Panc1 (cell line): ENCODE measurements at places on chromosomes 5 and 9. TPM values are rescaled to one million over a fixed set of nuclear protein-coding genes. Genes with fewer than 3 reads are reported as not detected.

- no peaks in the 10 kb centered on the region for H3K27me3 ChIP-seq
Observed at GRCh38 chr9:15248081-15248480, 58.9 kb downstream of the TTC39B start.

The FSD1L gene
- 5.1 TPM for total RNA-seq

The PCDHGB3 gene
- 0.49 TPM for total RNA-seq

GRCh38 chr5:120476063-120476462 lies 12.0 kb downstream of the PRR16 start:
- no peaks in the 10 kb centered on the region for H3K27me3 ChIP-seq
- no peaks in the 10 kb centered on the region for H3K4me1 ChIP-seq
- no peak overlapping the region for H3K4me3 ChIP-seq
- H3K27ac ChIP-seq = no peak overlapping the region
- no peak for DNase-seq

DNA sequence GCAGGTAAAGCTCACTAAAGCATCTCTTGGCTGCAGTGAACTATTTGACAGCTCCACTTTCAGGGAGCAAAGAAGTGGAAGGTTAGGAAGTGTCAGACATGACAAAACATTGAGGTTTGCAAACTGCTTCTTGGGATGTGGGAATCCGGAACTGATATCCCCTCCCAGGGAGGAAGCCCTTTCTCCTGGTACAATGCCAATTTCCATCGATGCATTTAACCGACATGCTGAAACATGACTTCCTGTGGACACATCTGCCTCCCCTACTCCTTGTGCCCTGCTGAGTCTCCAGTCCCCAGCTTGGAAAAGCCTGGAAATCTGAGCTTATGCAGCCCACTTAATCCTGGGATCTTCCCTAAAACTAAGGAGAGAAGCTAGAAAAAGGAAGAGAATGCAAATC lies 323.1 kb upstream of the DAP start:
- no peaks in the 10 kb centered on the region for H3K4me1 ChIP-seq
- no peaks in the 10 kb centered on the region; the same call in 1 of the 2 replicates for H3K27me3 ChIP-seq
- no peak overlapping the region for H3K4me3 ChIP-seq

- H3K27ac ChIP-seq = no peak overlapping the region
- H3K4me3 ChIP-seq = no peak overlapping the region
- no peaks in the 10 kb centered on the region for H3K27me3 ChIP-seq
- DNase-seq = no peak
Observed at GRCh38 chr9:107633406-107633805, 143.8 kb upstream of the KLF4 start.

GRCh38 chr9:128818839-128819715 lies 777 bp downstream of the ENDOG start:
- no peaks in the 10 kb centered on the region for H3K27me3 ChIP-seq
- no peak for DNase-seq
- peak overlapping the region; percentile 39; the same call in 1 of the 2 replicates for H3K27ac ChIP-seq
- H3K4me3 ChIP-seq = peak overlapping the region; percentile 53

The SLC6A3 gene
- 0.05 TPM for total RNA-seq

- no peak overlapping the region for H3K4me3 ChIP-seq
- no peak for DNase-seq
- no peaks in the 10 kb centered on the region for H3K27me3 ChIP-seq
- no peak overlapping the region for H3K27ac ChIP-seq
- no peaks in the 10 kb centered on the region for H3K36me3 ChIP-seq
Observed at GRCh38 chr5:141869514-141869913, 8.7 kb downstream of the PCDH1 start.

GRCh38 chr5:179132586-179133355 lies 72.6 kb downstream of the ZNF354C start:
- H3K4me1 ChIP-seq = no peaks in the 10 kb centered on the region
- no peak overlapping the region for H3K27ac ChIP-seq
- H3K36me3 ChIP-seq = no peaks in the 10 kb centered on the region
- DNase-seq = no peak

The TPPP gene
- total RNA-seq = 0.98 TPM

The MINAR2 gene
- not detected for total RNA-seq

DNA sequence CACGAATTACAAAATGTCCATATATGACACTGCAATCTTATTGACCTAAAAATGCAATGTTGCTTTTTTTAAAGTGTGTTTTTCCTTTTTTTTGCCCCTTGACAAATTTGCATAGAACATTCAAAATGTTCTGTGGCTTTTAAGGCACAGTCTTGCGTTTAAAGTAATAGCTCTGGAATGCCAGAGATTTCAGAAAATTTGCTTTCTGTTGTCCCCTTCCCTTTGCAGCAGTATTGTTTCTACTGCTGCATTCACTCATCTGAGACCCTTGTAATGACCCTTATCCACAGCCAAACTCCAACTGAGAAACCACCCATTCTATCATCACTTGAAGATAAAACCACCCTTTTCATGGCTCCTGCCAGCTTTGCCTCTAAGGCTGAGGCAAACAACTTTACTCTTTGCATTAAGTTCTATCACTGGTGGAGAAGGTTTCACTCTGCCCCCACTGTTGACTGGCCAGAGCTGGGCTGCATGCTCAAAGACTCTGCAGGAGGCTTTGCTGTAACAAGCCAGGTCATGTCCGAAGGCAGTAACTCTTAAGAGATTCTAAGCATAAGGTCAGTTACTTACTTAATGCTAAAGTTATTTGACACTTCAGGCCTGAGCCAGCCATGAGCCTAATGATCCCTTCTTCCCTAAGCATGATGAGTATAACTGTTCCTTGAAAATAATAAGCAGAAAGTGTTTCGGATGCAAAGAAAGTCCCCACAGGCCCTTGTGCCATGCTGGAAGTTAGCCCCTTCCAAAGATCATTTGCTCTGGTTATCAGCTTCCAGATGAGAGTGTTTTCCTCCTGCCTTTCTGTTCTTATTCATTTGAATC lies 101.9 kb downstream of the CD180 start:
- no peak overlapping the region for H3K27ac ChIP-seq
- no peak overlapping the region for H3K4me3 ChIP-seq
- no peaks in the 10 kb centered on the region; the same call in 1 of the 2 replicates for H3K27me3 ChIP-seq

DNA sequence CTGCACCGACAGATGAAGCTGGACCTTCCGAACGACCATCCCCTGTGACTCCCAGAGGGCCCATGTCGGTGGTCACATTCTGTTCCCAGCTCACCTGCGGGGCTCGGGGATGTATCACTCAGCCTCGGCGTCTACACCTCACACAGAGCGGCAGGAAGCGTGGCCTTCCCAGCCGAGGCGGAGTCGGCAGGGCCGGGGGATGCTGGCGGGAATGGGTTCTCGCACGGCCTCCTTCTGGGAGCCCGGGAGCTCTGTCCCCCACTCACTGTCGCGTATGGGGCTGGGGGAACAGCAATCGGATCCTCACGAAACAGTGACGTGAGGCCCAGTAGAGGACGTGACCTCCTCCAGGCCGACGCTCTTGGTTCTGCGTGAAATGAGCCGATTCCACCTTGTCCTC lies 20.4 kb downstream of the NACC2 start:
- H3K27ac ChIP-seq = no peak overlapping the region
- no peaks in the 10 kb centered on the region for H3K36me3 ChIP-seq
- no peak overlapping the region for H3K4me3 ChIP-seq
- DNase-seq = no peak

- peak overlapping the region; percentile 52; the same call in 1 of the 2 replicates for H3K27ac ChIP-seq
- H3K36me3 ChIP-seq = no peaks in the 10 kb centered on the region
- DNase-seq = no peak
- H3K4me1 ChIP-seq = no peaks in the 10 kb centered on the region
Observed at GRCh38 chr5:96049398-96050272, 88.0 kb upstream of the ELL2 start.

GRCh38 chr9:110532908-110533665 lies 46.5 kb downstream of the SVEP1 start:
- H3K27me3 ChIP-seq = no peaks in the 10 kb centered on the region
- no peak for DNase-seq
- no peak overlapping the region for H3K4me3 ChIP-seq
- H3K27ac ChIP-seq = no peak overlapping the region
- no peaks in the 10 kb centered on the region for H3K36me3 ChIP-seq

- no peak overlapping the region for H3K27ac ChIP-seq
- no peak for DNase-seq
- H3K27me3 ChIP-seq = no peaks in the 10 kb centered on the region
- no peaks in the 10 kb centered on the region for H3K4me1 ChIP-seq
- H3K4me3 ChIP-seq = no peak overlapping the region
Observed at GRCh38 chr5:78547183-78547582, 101.4 kb downstream of the LHFPL2 start.

GRCh38 chr5:95728494-95729114 lies 2.5 kb upstream of the RHOBTB3 start:
- no peaks in the 10 kb centered on the region; the same call in 1 of the 2 replicates for H3K36me3 ChIP-seq
- peaks cover 50% of the 10 kb centered on the region for H3K4me1 ChIP-seq
- DNase-seq = no peak
- H3K4me3 ChIP-seq = peak overlapping the region; percentile 32
- H3K27ac ChIP-seq = peak overlapping the region; percentile 98

- H3K27me3 ChIP-seq = peaks cover 12% of the 10 kb centered on the region
- peak overlapping the region; percentile 50; the same call in 1 of the 2 replicates for H3K4me3 ChIP-seq
- DNase-seq = no peak
- no peak overlapping the region for H3K27ac ChIP-seq
Observed at GRCh38 chr9:132411091-132411508, 1.1 kb downstream of the CFAP77 start.

GRCh38 chr5:52837068-52837467 lies 49.4 kb downstream of the ITGA1 start:
- no peak overlapping the region for H3K4me3 ChIP-seq
- H3K27ac ChIP-seq = no peak overlapping the region
- H3K4me1 ChIP-seq = no peaks in the 10 kb centered on the region
- H3K36me3 ChIP-seq = no peaks in the 10 kb centered on the region
- no peak for DNase-seq
- no peaks in the 10 kb centered on the region; the same call in 1 of the 2 replicates for H3K27me3 ChIP-seq

DNA sequence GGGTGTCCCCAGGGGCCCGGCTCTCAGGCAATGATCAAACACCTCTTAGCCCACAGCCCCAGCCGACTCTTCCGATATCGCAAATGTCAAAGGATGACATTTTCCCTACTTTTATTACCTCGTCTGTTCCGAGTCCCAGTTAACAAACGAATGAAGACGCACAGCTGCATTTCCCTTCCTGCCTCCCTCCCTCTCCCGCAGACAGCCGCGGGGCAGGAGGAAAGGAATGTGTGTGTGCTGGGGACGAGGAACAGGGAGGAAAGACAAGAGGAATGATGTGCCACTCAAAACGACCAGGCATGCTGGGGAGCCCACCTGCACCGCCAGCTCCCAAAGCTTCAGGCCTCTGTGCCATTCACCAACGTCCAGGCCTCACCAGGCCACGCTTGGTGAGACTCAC lies 125.9 kb upstream of the SARDH start:
- no peaks in the 10 kb centered on the region for H3K27me3 ChIP-seq
- no peak overlapping the region for H3K27ac ChIP-seq
- H3K36me3 ChIP-seq = no peaks in the 10 kb centered on the region
- no peaks in the 10 kb centered on the region for H3K4me1 ChIP-seq

GRCh38 chr9:129816501-129817435 lies 7.2 kb downstream of the TOR1A start:
- no peaks in the 10 kb centered on the region for H3K27me3 ChIP-seq
- no peak overlapping the region for H3K27ac ChIP-seq
- no peak overlapping the region for H3K4me3 ChIP-seq
- peaks cover 4% of the 10 kb centered on the region; the same call in 1 of the 2 replicates for H3K36me3 ChIP-seq
- H3K4me1 ChIP-seq = no peaks in the 10 kb centered on the region
- no peak for DNase-seq

DNA sequence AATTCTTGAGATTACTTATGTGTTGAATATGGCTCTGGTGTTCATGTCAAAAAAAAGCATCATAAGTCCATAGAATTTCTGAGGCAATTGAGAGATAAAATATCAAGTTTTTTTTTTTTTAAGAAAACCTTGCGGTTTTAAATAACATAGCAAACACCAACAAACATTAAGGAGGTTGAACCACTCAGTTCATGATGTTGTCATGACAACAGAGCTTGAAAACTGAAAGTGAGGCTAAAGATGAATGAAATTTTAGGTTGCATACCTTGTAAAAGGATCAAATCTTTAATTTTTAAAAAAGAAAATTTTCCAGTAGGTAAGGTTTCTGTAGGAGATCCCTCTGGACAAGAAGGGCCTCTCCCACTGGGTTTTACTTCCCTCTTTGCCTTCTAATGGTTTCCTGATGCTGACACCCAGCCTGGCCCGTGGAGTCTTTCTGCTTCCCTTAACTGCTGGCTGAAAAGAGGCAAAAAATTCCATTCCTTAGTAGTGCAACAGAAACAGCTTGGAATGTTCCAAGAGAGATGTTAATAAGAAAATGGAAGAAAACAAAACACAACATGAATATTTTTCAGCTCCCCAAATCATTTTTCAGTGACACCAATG lies 60.0 kb upstream of the FER start:
- no peaks in the 10 kb centered on the region for H3K4me1 ChIP-seq
- DNase-seq = no peak
- no peak overlapping the region for H3K27ac ChIP-seq
- H3K4me3 ChIP-seq = no peak overlapping the region

- H3K27me3 ChIP-seq = no peaks in the 10 kb centered on the region
- no peak overlapping the region for H3K27ac ChIP-seq
- DNase-seq = no peak
- no peaks in the 10 kb centered on the region for H3K4me1 ChIP-seq
Observed at GRCh38 chr9:110832926-110833325, 164.3 kb downstream of the MUSK start.

DNA sequence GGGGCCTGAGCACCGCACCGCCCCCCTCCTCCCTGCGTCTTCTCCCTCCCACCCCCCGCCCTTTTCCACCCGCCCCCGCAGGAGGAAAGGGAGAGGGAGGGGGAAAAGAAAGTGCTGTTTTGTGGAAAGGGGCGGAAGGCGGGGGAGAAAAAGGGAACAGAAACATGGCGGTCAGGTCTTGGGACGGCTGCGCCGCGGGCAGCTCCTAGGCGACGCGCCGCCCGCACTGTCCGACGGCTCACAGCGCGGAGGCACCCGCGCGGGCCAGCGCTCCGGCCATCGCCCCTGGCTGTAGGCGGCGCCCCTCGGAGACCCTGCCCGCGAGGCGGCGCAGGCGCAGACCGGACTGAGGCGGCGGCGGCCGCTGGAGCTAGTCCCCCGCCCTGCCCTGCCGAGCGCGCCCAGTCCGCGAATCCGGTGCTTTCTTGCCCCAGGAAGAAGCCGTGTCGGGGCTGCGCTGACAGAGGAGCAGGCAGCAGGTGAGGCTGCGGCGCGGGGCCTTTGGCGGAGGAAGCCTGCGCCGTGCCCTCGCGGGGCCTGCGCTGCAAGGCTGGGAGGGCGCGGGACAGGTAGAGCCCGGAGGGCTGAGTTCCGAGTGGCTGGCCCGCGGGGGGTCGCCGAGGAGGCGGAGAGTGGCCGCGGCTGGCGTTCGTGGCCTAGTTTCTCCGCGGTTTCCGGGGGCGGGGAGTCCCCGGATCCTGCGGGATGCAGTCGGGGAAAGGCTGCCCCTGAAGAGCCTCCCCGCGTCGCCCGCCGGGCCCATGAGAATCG lies at the start of gene DENND4C:
DENND4C (plus strand) TSS at position 339 of the 771 bp plus-strand sequence. CDS start 45,482 bp downstream, outside the sequence.
- no peaks in the 10 kb centered on the region for H3K27me3 ChIP-seq
- H3K27ac ChIP-seq = peak within 1 kb of the TSS; percentile 68
- no peak for DNase-seq
- no peaks in the 10 kb centered on the region for H3K36me3 ChIP-seq
- peaks cover 6% of the 10 kb centered on the region for H3K4me1 ChIP-seq
- peak within 1 kb of the TSS; percentile 53 for H3K4me3 ChIP-seq
